Activated CD4-positive, alpha-beta memory T cell treated with anti-CD3 and anti-CD28 coated beads for 36 hours (primary cell): ENCODE measurements at places on chromosomes 2 and 18. TPM values are rescaled to one million over a fixed set of nuclear protein-coding genes. Genes with fewer than 3 reads are reported as not detected.

The CRYBA2 gene
- total RNA-seq: not detected

The RGPD6 gene
- 5.1 TPM for total RNA-seq

The VWC2L gene
- not detected for total RNA-seq

The QPCT gene
- 0.43 TPM for total RNA-seq

The KHK gene
- total RNA-seq: 12.7 TPM

The MPP4 gene
- total RNA-seq: not detected

The SIX3 gene
- not detected for total RNA-seq

The ZNF892 gene
- 2.7 TPM for total RNA-seq

The CHRND gene
- not detected for total RNA-seq

The AMER3 gene
- not detected for total RNA-seq

The TSPYL6 gene
- not detected for total RNA-seq

The CFAP65 gene
- not detected for total RNA-seq

The ADD2 gene
- 5.6 TPM for total RNA-seq

The CPLX4 gene
- total RNA-seq: not detected

The CFAP210 gene
- total RNA-seq: not detected

The TEKT4 gene
- not detected for total RNA-seq
